ENCODE measurements at places on chromosomes 1 and 21.

GRCh38 chr1:14602136-14602535 is 3.7 kb downstream of the KAZN start:
- no peak for ATAC-seq

- ATAC-seq: no peak
These were observed 73.0 kb upstream of the TMPRSS2 start for GRCh38 chr21:41580758-41581554.

DNA sequence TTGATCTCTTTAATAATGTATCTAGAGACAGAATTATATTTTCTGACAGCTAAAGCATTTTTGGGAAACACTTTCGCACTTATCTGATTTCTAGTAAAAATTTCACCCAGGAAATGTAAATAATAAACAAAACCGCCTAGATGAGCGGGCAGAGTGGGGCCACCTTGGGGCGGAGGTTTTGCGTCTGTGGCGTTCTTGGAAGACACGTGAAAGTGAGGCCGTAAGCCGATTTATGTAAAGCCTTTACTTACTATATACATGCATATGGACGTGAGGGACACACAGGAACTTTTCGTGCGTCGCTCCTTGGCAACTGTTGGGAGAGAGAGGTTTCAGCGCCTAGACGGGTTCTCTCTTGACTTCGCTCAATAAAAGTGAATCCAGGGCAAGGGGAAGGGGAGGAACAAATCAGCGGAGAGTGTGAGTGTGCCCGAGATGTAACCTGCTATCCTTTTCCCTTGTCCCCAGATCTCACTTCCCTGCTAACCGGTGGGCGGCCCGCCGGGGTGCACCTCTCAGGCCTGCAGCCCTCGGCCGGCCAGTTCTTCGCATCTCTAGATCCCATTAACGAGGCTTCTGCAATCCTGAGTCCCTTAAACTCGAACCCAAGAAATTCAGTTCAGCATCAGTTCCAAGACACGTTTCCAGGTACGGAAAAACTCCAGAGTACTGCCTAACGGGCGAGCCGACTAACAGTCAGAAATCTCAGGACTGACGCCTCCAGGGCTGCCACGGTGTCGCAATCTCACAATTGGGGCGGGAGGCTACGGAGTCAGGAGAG is 1.7 kb downstream of the HLX start:
- peak; percentile 36 for ATAC-seq

GRCh38 chr1:108639899-108640560 is 20.9 kb downstream of the HENMT1 start:
- ATAC-seq: no peak

- ATAC-seq: no peak
These were observed 6.5 kb upstream of the TRAPPC10 start for GRCh38 chr21:44005593-44005992.

- ATAC-seq: peak; percentile 6
These were observed 595 bp downstream of the GLUL start for GRCh38 chr1:182391028-182391361.

DNA sequence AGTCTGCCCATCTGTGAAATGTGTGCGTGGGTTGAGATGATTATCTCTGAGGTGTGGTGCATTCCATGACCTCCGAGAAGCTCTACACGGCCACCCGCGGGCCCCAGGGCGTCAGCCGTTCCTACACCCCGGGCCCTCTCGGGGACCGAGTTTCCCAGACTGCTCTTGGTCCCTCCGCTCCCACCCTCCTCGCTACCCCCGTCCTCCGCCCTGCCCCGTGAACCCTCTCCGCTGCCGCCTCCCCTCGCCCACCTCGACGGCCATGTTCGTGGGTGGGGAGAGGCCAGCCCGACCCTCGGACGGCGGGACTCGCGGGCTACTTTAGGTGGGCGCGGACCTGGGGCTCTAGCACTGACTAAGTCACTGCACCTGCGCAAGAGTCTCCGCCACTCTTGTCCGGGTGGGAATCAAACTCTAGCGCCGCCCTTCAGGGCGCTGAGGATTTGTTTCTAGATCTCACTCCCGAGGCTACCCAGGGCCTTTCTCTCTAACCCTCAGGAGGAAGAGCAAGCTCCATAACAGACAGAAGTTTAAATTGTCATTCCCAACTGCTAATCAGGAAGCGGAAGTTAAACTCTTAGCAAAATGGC is 47.7 kb upstream of the VWA5B1 start:
- ATAC-seq: no peak

- no peak for ATAC-seq
These were observed 492.2 kb upstream of the PKN2 start for GRCh38 chr1:88191917-88192316.

DNA sequence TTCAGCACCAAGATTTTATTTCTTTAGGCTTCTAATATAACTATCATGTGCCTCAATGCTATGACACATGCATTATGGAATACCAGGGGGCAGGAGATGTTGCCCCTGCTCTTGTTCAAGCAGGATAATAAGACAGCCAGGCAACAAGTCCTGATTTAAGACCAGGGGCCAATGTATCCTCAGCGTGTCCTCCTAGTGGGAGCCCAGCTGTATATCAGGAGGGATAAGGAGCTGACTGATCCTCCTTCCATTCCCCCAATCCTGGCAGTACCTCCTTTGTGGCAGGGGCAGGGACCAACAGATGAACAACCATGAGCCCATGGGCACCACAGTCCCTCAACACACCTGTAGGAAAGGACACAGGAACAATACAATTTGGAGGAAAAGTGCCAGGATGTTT is 29.3 kb downstream of the SORT1 start:
- ATAC-seq: no peak

DNA sequence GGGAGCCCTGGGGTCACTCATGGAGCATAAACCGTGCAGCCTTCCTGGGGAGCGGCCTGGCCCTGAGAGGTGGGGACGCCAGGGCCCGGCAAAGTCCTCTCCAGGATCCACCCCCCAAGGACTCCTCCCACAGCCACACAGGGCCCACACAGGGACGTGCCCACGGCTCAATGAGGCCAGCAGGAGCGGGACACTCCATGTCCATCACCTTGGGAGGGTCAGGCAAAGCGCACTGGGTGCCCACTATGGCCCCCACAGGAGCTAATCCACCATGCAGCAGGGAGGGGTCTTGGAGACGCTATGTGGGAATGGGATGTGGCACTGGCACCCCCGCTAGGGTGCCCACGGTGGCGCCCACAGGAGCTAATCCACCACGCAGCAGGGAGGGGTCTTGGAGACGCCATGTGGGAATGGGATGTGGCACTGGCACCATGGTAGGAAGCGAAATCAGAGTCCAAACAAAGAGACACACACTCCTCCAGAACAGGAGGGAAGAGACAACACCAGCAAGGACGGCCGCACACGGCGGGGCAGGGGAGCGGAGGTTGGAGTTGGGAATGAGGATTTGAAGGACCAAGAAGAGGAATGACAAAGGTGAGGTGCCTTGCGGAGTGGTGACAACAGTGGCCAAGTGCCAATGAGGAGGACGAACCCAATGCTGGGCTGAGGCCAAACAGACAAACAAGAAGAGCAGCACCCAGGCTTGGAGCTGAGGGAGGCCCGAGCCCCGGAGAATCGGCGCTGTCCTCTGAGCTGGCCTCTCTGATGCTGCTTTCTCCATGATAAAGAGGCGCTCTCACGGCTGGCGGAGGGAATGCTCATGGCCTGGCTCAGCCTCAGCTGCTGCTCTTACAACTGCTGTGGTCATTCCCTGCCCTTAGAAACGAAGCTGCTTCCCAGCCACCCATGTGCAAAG is 18.1 kb upstream of the SLC19A1 start:
- no peak for ATAC-seq

- ATAC-seq: no peak
These were observed 81.0 kb upstream of the SGIP1 start for GRCh38 chr1:66452982-66453381.

DNA sequence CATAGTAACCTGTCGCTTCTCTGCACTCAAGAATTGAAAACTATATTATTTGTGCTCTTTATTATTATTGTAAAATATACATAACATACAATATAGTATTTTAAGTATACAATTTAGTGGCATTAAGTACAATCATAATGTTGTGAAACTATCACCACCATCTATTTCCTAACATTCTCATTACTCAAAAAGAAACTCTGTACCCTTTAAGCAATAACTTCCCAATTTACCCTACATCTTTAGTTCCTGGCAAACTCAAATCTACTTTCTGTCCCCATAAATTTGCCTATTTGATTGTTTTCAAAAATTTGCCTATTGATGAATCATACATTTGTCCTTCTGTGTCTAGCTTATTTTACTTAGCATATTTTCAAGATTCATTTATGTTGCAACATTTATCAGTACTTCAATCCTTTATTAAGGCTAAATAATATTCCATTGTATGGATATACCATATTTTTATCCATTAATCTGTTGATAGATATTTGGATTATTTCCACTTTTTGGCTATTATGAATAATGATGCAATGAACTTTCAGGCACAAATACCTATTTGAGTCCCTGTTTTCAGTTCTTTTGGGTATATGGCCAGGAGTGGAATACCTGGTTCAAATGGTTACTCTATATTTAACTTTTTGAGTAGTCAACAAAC is 99.6 kb upstream of the DMRTA2 start:
- ATAC-seq: no peak

DNA sequence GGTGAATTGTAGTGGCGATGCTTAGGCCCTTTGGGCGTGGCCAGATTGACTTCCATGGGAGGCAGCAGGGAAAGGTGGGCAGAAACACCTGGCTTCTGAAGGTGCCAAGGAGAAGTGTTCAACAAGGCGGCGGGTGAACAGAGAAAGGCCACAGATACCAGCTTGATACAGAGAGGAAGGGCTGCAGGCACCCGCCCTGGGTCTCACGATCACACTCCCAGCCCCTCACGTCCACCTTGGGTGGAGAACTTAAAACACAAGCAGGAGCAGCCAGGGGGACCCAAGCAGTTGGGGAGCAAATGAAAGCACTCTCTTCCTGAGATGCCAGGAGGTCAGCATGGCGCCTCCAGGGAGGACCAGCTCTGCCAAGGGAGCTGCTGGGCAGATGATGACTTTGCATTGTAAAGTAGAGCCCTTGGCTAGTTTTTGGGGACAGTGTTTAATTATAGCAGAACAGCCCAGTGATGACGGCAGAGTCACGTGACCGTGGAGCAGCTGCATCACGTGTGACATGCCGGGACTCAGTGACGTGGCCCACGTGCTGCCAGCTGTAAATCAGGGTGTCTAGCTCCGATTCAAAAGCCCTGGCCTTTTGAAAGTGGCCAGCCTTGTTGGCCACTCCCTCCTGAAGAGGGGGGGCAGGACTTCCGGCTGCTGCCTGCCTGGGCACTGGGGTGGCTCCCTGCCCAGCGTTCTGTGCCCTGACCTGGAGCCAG is 19.0 kb downstream of the SLC37A1 start:
- peak; percentile 83 for ATAC-seq

DNA sequence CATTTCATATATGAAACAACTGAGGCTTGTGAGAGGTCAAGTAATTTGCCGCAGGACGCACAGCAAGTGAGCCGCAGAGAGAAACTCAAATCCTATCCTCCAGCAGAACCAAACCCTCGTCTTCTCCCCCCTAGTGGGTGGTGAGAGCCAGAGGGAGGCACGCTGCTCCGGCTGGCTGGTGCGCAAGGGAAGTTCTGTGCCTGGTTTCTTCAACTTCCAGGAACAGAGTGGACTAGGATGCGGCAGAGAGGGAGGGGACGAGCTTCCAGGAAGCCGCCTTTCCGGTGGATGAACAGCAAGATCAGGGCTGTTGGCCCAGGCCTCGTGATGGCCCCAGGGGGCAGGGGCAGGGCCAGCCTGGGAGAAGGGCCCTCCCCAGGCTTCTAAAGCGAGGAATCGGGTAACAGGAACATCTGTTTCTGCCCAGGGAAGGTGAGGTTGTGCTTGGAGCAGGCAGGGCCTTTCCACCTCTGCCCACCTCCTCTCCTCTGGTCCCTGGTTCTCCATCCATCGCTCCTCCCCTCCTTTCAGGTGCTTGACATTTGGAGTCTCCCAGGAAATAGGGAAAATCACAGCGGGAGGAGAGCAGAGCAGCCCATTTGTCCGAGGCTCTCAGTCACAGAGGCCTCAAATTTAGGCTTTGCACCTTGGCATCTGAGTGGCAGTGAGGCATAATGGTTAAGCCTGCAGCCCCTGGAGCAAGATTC is 16.8 kb upstream of the PDIK1L start:
- ATAC-seq: peak; percentile 87

All from motor neuron (in vitro differentiated cells).